ENCODE measurements at places on chromosomes 16 and 17.

- DNase-seq: no peak
Observed at GRCh38 chr16:58194790-58195189, 3.1 kb downstream of the CSNK2A2 start.

GRCh38 chr16:3023415-3023668 is 400 bp downstream of the HCFC1R1 start:
- no peak for DNase-seq

- no peak for DNase-seq
Observed at GRCh38 chr16:55498101-55498500, 10.8 kb upstream of the LPCAT2 start.

DNA sequence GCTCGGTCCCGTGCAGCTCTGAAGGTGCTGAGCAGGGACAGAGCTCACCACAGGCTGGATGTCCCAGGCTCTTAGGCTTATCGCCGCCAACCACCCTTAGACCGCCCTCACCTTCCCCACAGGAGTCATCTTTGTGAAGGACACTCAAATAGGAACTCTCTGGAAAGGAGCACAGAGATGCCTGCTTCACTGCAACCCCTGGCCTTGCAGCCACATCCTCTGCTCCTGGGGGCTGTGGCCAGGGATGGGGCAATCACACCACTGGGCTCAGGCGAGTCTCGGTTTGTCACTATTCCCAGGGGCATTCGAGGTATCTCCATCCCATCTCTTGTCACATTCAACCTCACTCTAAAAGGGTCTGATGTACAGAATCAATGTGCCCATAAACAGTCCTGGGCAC is 10.9 kb downstream of the ZDHHC1 start:
- no peak for DNase-seq

- DNase-seq: no peak
Observed at GRCh38 chr16:66510711-66511601, 39.0 kb downstream of the TK2 start.
